ENCODE measurements at places on chromosomes 3 and 15. TPM values are rescaled to one million over a fixed set of nuclear protein-coding genes. Genes with fewer than 3 reads are reported as not detected.

Gene BOC
- total RNA-seq: 7.0 TPM

- H3K27ac ChIP-seq: no peak within 1 kb of the TSS
- no peak within 1 kb of the TSS for H3K4me3 ChIP-seq
- H3K36me3 ChIP-seq: no peaks in the 10 kb centered on the region
These were observed at the start of gene SPSB4 for GRCh38 chr3:141050576-141051442. Gene SPSB4 (plus strand): TSS chr3:141051347. CDS start chr3:141066105, 14,758 bp downstream.

- H3K27ac ChIP-seq: peak overlapping the region; percentile 77
- peaks cover 7% of the 10 kb centered on the region for H3K27me3 ChIP-seq
- peak; percentile 35 for DNase-seq
- H3K36me3 ChIP-seq: no peaks in the 10 kb centered on the region
- H3K4me3 ChIP-seq: peak overlapping the region; percentile 89
These were observed 1.1 kb downstream of the EHD4 start for GRCh38 chr15:41971089-41971894.

- H3K27me3 ChIP-seq: no peaks in the 10 kb centered on the region
- H3K27ac ChIP-seq: no peak overlapping the region
- H3K4me1 ChIP-seq: no peaks in the 10 kb centered on the region
- no peaks in the 10 kb centered on the region for H3K36me3 ChIP-seq
- DNase-seq: no peak
These were observed 59.8 kb upstream of the UNC13C start for GRCh38 chr15:53918180-53919079.

DNA sequence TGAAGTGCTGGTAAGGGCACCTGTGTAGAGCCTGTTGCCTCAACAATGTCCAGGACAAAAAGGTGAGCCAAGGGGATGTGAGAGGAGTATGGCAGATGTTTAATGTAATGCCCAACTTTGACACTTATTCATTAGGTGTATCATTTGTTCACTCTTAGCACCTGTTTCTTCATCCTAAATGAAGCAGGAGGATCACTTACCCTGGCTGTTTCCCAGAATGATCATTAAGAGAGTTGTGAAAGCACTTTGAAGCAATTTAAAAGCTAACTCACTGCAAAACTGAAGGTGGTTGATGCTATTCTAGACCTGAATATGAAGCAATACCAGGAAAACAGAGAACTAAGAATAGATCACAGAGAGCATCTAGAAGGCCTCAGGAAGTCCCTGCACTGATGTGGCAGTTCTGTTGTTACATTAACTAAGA lies 3.4 kb upstream of the HHLA2 start:
- no peak overlapping the region for H3K27ac ChIP-seq
- no peak overlapping the region for H3K4me3 ChIP-seq
- H3K4me1 ChIP-seq: no peaks in the 10 kb centered on the region
- H3K27me3 ChIP-seq: 0 out of 2 replicates have a peak, but pooled peaks cover 3% of the 10 kb centered on the region
- no peak for DNase-seq

Data from HFFc6 (cell line).